ENCODE measurements at places on chromosomes 4 and X.

DNA sequence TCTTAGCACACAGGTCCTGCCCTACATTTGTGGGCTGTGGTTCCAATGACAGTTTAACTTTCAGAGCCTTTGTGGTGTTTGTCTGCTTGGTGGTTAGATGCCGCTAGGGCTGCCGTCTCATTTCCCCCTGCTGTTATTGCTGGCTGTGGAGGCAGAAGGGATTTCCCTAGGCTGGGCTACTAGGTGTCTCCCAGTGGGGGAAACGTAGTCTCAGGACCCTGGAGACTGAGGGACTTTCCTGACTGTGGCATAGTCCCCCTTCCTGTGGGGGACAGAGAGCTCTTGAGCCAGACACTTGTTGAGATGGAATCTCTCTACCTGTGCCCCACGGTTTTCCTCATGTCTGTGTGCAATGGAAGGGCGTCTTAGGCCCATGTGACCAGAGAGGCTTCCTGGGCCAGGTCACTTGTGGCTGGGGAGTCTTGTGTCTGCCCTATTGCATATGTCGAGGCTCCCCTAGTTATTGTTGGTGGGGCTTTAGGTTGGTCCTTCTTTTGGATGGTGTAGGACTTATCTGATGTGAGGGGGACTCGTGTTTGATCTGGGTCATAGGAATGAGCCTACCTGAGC lies 68.2 kb downstream of the ARHGAP10 start:
- DNase-seq, result no peak

- DNase-seq, result peak; percentile 31
Measured at GRCh38 chrX:137031517-137032340, 2.1 kb downstream of the GPR101 start.

DNA sequence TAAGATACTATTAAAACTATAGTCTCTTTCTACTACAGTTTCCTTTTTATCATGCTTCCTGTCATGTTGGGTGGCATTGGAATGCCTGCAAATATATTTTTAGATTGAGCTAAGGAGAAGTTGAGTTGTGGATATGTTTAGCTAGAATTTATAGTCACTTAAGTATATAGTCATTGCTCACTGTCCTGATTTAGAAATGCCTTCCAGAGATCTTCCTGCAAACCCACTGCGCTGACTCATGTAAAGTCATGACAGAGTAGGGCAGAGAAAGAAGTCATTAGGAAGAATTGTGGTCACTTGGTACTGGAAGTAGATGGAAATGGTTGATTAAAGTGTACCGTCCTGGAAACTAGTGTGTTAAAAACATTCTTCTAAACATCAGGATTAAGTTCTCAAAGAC lies 490.3 kb upstream of the PABPC4L start:
- DNase-seq, result no peak

DNA sequence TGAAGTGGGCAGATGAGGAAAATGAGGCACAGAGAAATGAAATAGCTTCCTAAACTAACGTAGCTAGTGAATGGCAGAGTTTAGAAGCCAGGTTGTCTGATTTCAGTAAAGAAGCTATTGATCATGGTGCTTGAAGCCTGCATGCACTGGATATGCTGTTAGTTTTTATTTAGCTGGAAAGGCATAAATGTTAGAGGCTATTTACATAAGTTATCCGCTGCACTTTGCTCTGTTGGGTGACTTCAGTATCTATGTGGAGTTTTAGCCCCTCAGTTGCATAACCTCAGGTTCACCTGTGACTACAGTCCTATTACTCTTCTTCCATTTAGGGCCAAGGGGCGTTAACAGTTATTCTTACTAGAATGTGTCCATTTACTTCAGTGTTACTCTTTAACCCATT lies 522.4 kb upstream of the RPS6KA3 start:
- DNase-seq, result no peak

DNA sequence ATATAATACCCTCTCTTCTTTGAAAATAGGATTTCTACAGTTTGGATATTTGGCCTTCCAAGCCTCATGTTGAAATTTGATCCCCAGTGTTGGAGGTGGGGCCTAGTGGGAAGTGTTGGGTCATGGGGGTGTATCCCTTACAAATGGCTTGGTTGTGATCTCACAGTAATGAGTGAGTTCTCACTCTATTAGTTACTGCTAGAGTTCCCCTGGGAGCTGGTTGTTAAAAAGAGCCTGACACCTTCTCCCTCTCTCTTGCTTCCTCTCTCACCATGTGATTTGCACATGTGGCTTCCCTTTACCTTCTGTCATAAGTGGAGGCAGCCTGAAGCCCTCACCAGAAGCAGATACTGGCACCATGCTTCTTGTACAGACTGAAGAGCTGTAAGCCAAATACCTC lies 73.9 kb downstream of the HDAC8 start:
- DNase-seq, result no peak

DNA sequence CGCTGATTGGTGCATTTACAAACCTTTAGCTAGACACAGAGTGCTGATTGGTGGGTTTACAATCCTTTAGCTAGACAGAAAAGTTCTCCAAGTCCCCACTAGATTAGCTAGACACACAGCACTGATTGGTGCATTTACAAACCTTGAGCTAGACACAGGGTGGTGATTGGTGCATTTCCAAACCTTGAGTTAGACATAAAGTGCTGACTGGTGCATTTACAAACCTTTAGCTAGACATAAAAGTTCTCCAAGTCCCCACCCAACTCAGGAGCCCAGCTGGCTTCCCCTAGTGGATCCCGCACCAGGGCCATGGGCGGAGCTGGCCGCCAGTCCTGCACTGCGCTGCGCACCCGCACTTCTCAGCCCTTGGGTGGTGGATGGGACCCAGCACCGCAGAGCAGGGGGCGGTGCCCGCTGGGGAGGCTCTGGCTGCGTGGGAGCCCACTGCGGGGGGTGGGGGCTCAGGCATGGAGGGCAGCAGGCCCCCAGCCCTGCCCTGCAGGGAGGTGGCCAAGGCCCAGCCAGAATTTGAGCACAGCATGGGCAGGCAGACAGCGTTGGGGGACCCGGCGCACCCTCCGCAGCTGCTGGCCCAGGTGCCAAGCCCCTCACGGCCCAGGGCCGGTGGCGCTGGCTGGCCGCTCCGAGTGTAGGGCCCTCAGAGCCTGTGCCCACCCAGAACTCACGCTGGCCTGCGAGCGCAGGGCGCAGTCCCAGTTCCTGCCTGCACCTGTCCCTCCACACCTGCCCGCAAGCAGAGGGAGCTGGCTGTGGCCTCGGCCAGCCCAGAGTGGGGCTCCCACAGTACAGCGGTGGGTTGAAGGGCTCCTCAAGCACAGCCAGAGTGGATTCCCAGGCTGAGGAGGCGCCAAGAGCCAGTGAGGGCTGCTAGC lies 608.9 kb upstream of the LCORL start:
- DNase-seq, result no peak

- DNase-seq, result no peak
Measured at GRCh38 chr4:150381609-150382008, 200.3 kb upstream of the MAB21L2 start.

DNA sequence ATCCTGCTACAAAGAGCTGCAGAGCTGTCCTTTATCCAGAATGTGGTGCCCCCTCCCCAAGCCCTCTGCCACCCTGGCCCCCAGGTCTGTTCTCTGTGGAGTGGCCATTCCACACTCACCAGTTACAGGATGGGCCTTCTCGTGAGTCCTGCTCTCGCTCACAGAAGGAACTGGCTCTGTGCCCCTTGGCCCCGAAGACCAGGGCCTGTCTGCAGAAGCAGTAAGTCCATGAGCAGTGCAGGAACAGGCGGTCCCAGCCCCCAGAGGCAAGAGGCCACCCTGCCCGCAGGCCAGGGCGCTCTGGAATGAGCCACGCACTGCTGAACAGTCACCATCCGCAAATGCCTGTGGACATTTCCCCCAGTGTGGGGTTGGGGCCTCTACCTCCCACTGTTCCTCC lies 92.2 kb downstream of the DCTD start:
- DNase-seq, result no peak

DNA sequence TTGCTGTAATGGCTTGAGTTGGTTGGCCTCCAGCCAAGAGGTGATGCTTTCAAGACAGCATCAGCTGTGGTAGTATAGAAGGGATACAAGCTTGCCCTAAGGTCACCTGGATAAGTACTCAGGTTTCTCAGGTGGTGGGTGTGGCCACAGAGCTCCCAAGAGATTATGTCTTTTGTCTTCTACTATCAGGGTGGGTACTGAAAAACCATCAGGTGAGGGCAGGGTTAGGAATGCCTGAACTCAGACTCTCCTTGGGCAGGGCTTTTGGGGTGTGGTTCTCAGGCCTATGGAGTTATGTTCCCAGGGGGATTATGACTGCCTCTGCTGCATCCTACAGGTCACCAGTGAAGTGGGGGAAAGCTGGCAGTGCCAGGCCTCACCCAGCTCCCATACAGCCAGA lies 654.6 kb upstream of the GALNT7 start:
- no peak for DNase-seq
